ENCODE measurements at places on chromosomes 7 and 10.

DNA sequence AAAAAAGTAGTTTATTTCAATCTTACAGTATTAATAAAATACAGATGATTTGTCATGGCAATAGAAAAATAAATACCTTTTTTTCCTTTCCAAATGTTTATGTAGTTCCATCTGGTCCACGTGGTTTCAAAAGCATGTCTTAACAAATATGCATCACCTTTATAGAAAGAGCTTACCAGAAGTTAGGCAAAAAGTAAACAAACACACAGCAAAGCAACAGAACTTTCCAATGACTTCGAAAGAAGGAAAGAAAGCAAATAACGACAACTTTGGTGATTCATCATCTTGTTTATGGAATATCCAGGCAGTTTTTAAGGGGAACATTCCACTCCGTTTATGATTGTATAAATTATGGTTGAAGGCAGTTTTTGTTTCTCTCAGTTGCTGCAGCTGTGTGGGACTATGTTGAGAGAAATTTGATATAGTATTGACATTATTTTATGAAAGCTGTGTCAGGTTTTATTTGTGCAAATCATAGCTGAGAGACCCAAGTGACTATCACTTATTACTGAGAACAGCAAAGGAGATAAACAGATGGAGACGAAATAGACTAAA, 203.1 kb downstream of the CDC14C start:
- no peak for DNase-seq

GRCh38 chr10:48233559-48234005, 40.9 kb downstream of the FRMPD2 start:
- no peak for DNase-seq

DNA sequence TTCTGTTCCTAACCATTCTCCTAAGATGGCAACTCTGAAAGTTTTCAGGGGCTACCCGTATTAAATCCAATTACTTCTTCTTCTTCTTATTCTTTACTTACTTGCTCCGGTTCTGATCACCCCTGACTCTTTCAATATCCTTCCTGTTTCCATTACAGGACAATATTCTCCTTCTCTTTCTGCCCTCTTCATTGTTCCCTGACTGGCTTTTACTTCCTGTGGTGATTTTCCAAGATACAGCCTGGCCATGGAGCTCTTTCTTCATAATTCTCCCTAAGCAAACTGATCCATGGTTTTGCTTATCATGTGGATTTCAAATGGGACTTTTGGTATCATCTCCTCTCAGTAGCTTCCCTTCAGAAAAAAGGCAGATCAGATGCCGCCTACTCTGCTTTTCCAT, 35.4 kb downstream of the CCDC186 start:
- DNase-seq: no peak

- no peak for DNase-seq
These were observed 68.7 kb downstream of the ST7 start for GRCh38 chr7:117021986-117022385.

GRCh38 chr7:156979711-156980110, 30.2 kb downstream of the NOM1 start:
- DNase-seq: no peak

GRCh38 chr10:103635580-103635979, 142.1 kb downstream of the NEURL1 start:
- no peak for DNase-seq

DNA sequence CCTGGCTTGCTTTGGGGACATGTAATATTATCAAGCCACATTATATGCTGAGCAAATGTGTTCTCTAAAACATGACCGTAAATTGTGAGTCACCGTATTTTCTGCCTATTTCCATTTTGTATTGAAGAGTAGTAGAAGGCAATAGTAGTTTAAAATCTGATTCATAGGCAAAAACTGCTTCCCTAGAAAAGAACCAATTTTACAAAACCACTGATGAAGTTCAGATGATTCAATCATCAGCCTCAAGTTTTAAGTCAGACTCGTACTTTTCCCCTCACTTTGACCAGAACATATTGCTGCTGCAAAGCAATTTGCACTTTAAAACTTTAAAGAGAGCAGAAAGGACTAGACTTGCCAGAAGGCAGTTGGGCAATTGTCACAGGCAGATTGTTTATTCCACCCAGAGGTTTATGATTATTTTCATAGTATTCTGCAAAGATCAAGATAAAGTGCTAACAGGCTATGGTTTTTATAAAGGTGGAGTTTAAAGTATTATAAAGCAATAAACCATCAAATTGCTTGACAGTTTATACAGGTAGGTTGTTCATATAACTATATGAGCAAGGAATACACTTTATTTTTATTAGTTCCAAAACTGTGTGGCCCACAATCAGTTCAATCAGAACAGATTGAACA, 168.2 kb downstream of the ETV1 start:
- DNase-seq: no peak

- DNase-seq: no peak
These were observed 253.5 kb upstream of the LRGUK start for GRCh38 chr7:133873631-133874030.
